ENCODE measurements at places on chromosomes 3 and 15.

DNA sequence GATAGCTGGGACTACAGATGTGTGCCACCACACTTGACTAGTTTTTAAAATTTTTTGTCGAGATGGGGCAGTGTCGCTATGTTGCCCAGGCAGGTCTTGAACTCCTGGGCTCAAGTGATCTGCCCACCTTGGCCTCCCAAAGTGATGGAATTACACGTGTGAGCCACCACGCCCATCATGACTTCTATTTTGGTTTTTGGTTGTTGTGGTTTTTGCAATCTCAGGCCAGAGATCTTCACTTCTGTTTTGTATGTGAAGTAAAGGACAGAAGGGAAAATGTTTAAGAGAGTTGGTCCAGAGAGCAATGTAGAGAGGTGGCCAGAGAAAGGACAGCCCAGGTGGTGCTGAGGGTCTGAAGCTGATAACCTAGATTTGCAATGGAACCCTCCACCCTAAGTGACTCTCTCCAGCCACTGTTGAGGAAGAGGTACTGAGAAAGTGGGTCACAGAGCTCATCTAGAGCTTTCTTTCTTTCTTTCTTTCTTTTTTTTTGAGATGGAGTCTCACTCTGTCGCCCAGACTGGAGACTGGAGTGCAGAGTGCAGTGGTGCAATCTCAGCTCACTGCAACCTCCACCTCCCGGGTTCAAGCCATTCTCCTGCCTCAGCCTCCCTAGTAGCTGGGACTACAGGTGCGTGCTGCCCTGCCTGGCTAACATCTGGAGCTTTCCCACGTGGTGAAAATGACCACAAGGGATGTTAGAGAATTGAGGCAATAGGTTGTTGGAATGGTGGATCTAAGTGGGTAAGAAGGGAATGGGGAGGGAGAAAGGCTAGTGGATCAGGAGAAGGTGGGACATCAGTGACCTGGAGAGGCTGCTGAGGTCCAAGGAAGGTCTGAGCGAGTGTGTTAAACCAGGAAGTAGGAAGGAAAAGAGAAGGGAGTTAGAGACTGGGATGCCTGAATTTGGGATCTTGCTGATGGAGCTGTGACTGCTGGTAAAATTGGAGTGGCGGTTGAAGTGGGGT is 22.4 kb upstream of the SEMA4B start:
- DNase-seq: no peak

DNA sequence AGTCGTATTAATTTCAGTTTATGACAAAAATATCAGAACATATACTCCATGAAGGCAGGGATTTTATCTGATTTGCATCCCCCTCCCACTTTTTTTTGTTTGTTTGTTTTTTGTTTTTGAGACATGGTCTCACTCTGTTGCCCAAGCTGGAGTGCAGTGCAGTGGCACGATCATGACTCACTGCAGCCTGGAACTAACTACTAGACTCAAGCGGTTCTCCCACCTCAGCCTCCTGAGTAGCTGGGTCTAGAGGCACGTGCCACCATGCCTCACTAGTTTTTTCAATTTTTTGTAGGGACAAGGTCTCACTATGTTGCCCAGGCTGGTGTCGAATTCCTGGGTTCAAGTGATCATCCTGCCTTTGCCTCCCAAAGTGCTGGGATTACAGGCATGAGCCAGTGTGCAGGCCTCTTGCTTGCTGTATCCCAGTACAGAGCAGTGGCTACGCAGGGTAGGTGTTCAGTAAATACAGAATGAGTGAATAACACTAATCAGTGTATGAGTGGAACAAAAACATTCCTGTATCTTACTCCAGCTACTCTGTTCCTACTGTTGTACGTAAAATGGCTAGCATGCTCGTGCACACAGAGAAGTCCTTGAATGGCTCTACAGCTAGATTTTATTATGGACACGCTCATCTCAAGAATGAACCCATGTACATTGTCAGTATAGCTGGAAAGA is 272.4 kb downstream of the FOXP1 start:
- DNase-seq: no peak

GRCh38 chr3:146100825-146101444 is 60.0 kb downstream of the PLOD2 start:
- DNase-seq: no peak

DNA sequence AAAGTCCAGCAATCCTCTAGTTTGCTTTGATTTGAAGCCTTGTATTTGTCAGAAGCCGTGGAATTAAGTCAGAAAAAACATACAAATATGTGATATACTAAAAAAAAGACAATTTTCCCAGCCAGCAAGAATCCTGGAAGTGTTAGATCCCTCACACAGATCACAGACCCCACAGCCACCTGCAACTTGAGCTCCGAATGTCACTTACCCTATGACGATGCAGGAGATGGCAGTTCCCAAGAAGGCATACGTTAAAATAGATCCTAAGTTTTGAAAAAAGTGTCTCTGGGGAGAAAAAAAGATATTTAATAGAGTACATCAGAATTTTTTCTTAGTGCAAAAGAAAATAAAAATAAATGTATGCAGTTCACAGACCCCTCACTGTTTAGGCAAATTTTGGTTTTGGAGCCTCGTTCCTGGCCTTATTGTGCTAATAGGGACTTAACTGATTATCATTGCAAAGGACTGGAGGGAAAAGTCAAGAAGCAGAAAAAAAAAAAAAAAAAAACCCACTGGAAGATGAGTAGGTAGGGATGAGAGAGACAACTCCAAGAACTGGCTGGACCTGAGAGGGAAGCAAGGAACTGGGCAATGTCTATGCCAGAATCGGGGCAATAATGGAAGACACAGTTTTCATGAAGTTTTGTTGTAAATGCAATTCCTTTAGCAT is 53.3 kb downstream of the SLC9A9 start:
- no peak for DNase-seq

GRCh38 chr15:85690561-85691231 is 104.0 kb downstream of the KLHL25 start:
- DNase-seq: no peak

- no peak for DNase-seq
Observed at GRCh38 chr3:54631516-54632325, 296.1 kb downstream of the LRTM1 start.

DNA sequence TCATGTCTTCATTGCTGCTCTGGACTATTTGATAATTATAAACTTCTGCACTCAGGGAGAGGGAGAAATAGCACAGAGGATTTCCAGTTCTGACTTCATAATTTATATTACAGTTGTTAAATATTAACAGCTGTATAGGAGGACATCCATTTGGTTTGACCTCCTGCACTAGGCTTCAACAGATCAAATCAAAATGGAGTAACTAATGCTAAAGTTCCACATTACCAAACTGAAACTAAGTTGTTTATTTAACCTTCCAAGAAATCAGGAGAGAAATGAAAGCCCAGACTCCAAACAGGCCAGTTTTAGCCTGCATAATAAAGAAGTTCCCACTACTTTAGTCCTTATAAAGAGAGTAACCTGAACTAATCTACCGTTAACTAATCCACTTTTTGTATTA is 4.6 kb downstream of the PLSCR2 start:
- DNase-seq: no peak

- DNase-seq: no peak
Observed at GRCh38 chr3:185927501-185928200, 10.2 kb downstream of the TRA2B start.

- DNase-seq: no peak
Observed at GRCh38 chr15:41278319-41278718, 47.3 kb downstream of the CHP1 start.

DNA sequence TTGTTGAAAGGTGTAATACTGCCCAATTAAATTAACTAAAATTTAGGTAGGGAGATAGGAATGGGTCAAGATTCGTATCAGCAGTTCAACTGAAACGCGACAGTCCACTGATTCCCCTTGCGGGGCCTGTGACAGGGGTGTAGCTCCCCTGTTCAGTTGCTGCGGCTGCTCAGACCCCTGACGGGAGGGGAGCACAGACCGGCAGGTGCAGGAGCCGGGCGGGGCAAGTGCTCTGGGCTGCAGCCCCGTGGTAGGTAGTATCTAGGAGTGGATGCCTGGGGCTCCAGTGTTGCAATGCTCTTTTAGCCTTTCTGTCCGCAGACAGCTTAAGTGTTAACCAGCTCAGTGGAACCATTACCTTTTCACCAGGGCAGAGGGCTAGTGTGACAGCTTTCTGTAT is 164.9 kb downstream of the ROBO2 start:
- no peak for DNase-seq

- no peak for DNase-seq
Observed at GRCh38 chr3:45585371-45585770, 9.2 kb upstream of the LIMD1 start.

DNA sequence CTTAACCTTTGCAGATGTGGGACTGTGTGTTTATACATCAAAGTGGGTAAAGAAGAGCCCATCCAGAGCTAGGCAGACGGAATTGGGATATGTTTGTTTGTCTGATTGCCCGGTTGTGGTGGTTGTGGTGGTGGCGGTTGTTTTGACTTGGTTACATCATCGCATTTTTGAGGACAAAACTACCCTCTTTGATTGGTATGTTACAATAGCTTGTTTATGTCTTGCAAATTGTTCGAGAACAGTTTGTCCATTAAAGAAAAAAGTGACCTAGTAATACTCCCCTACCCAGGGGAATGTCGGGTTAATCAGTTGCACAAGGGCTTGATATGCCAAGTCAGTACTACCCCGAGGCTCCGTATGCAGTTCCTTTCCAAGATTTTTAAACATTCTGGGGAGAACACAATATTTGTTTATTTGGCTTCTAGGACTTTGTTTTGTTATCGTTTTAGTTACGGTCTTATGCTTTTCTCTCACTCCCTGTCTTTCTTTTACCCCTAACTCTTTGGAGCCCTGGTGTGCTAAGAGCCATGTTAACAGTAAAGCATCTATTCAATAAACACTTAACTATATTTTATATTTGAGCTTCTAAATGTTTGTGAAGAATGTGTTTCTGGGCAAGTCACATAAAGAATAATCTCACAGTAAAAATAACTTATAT is 315.4 kb downstream of the LPP start:
- DNase-seq: no peak
